ENCODE measurements at places on chromosomes 2 and 18.

- DNase-seq, result no peak
These were observed 10.7 kb downstream of the LPIN1 start for GRCh38 chr2:11757101-11757500.

- DNase-seq, result no peak
These were observed 13.3 kb upstream of the ZEB2 start for GRCh38 chr2:144533221-144533620.

DNA sequence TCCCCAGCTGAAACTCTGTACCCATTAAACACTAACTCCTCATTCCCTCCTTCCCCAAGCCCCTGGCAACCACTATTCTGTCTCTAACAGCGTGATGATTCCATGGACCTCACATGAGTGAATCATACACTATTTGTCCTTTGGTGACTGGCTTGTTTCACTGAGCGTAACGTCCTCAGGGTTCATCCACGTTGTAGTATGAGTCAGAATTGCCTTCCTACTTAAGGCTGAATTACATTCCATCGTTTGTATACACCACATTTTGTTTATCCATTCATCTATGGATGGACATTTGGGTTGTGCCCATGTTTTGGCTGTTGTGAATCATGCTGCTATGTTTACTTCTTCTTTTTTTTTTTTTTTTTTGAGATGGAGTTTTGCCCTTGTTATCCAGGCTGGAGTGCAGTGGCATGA is 19.6 kb upstream of the CABLES1 start:
- DNase-seq, result peak; percentile 100

- peak; percentile 97 for DNase-seq
These were observed 96.2 kb downstream of the CABLES1 start for GRCh38 chr18:23231340-23232021.

- peak; percentile 95 for DNase-seq
These were observed 13.7 kb upstream of the RALB start for GRCh38 chr2:120238728-120239487.

- DNase-seq, result peak; percentile 24
These were observed 1.5 kb downstream of the LBX2 start for GRCh38 chr2:74497777-74498499.

DNA sequence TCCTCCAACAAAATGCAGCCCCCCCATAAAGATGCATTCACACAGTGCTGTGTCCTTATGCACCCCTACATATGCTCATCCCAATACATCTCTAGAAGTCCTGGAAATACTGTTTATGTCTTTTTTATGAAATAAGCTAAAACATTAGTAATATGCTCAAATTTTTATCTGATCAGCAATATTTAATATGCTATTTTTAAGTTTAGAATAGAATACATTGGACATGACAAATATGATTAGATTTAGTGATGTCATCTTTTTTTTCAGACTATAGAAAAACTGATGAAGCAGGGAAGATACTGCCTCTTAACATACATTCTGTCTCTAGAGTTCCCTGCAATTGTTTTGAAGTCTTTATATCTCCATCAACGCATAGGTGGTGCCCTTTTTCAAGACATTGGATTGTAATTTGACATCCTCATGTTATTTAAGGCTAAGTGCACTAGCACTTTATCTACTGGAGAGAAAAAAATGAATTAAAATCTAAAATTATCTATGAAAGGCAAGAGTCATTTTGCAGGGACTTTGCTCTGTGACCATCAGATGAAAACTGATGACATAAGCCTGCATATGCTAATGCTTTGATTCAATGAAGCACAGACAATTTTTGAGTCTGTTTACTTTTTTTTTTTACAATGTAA is 395.3 kb downstream of the LPIN1 start:
- no peak for DNase-seq

DNA sequence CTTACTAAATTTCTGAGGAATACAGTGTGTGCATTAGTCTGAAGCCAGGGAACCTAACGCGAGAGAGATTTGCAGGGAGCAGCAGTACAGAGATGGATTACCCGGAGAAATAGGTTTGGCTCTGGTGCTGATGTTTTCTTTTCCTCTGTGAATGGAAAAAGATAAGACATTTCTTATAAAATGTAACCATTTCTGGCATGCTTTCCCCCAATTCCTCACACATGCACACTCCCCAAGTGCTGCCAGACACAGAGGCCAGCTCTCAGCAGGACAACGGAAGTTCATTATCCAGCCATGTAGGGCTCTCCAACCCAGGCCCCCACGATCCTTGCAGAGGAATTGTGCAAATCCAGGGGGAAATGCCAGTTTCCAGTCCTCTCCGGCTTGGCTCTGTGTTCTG is 224.5 kb upstream of the MGAT5 start:
- no peak for DNase-seq

- DNase-seq, result peak; percentile 3
These were observed 290.7 kb upstream of the SLC14A2 start for GRCh38 chr18:45324495-45325113.

DNA sequence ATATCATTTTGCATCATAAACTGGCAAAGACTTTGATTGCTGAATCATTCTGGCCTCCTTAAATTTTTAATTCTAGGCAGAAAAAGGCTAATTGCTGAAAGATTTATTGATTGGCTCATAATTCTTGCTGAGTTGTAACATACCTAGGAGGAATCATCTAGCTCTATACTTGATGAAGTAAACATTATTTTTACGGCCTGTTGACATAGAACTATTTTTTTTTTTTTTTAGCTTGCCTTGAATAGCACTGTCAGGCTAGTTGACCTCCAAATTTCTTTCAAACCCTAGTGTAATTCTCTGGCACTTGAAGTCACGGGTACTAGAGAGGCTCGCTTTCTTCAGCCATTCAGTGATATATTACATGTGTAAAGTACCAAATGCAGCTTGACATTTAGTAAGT is 2.8 kb downstream of the SERPINB12 start:
- no peak for DNase-seq

DNA sequence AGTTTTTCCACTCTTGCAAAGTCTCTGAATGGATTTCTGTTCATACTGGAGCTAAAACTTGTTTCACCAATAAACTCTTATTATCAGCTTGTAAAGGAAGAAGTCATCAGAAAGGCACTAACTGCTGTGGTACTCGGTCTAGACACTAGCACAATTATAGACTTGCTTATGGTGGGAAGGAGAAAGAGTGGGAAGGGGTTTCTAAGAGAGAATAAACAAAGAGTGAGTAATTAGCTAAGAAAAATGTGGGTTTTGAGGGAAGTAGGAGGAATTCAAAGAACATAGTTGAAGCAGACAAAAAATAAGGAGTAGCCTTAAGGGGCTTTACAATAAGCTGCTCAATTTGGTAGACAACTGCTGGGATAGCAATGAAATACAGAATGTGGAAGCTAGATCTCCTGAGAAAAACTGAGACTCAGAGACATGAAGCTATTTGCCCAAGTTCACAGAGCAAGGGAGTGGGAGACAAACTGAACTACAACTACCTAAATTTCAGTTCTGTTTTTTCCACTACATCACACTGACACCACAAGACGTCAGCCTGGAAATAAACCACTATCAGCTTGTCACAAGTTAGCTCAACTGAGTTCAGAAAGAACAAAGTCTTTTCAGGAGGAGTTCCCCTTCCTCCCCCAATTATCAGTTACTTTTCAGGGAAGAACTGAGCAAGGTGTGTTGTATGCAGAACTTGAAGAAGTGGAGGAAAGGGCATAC is 59.7 kb downstream of the MAP4K3 start:
- no peak for DNase-seq

- no peak for DNase-seq
These were observed 25.2 kb upstream of the GPR55 start for GRCh38 chr2:230949966-230950873.

GRCh38 chr2:231732604-231733003 is 24.3 kb downstream of the PTMA start:
- no peak for DNase-seq

DNA sequence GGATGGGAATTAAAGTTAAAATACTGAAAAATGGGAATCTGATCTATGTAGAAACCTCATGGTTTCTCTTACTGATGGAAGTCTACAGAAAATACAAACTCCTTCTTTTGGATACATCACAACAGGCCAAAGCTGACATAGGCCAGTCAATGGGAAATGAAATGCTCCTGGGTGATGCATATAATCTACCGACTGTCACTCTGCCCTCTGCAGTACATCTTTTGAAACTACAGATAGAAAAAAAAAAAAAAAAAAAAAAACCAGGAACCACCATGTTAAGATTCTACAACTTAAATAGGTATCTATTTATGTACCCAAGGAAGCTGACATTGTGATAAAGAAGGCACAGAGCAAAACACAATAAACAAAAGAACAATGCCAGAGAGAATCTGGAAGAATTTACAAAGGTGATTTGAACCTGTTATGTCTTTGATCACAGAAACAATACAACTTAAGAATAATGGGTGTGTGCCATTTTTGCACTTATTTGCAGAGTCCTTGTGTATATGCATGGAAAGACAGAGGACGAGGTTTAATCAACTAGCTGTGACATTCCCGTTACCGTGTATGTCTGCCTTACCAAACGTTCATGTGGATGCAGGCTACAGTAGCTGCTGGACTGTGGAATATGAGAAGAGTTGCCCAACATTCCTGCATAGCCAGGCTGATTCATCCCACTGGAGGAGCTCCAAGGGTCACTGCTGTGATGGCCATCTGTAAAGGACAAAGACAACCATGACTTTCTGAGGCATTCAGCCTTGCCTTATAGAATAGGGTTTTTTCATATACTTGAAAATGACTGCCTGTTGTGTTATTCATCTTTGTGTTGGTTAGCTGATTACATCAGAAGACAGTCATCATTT is 312.7 kb downstream of the TCF4 start:
- DNase-seq, result peak; percentile 94

DNA sequence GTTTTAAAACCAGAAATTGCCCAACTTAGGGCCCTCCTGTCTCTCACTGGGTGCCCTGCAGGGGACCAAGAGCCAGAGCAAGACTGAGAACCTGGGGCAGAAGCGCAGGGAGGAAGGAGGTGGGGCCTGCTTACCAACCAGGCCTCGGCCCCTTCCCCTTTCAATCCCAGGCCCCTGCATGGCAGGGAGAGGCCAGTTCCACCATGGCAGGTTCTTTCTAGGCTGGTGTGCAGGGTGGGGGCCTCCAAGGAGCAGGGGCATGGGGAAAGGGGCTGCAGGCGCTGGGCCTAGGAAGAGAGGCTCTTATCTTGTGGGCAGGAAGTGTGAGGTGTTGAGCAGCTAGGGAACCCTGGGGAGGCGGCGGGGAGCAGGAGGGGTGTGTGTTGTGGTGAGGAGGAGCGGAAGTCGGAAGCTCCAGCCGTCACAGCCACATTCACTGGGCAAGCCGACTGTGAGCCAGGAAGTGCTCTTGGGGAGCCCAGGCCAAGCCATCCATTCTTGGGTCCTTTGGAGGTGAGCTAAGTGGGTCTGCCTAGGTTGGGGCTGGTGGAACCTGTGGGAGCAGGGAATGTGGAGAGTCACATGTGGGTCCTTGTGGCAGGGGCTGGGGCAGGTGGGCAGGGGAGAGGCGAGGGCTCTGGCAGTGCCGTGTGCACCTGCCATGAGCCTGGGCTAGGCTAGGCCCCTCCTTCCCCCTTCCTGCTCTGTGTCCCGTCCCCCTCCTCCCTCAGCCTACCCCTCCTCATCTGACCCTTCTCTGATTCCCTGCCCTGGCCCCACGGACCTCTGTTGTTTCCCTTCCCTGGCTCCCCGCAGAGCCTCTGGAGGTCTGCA is at the start of gene PSD4:
Gene PSD4, plus strand, starts transcription at position 430 of the 834 bp plus-strand sequence. CDS start 8,486 bp downstream, outside the sequence.
- no peak for DNase-seq

GRCh38 chr2:143680885-143681405 is 551.7 kb downstream of the ARHGAP15 start:
- DNase-seq, result no peak

DNA sequence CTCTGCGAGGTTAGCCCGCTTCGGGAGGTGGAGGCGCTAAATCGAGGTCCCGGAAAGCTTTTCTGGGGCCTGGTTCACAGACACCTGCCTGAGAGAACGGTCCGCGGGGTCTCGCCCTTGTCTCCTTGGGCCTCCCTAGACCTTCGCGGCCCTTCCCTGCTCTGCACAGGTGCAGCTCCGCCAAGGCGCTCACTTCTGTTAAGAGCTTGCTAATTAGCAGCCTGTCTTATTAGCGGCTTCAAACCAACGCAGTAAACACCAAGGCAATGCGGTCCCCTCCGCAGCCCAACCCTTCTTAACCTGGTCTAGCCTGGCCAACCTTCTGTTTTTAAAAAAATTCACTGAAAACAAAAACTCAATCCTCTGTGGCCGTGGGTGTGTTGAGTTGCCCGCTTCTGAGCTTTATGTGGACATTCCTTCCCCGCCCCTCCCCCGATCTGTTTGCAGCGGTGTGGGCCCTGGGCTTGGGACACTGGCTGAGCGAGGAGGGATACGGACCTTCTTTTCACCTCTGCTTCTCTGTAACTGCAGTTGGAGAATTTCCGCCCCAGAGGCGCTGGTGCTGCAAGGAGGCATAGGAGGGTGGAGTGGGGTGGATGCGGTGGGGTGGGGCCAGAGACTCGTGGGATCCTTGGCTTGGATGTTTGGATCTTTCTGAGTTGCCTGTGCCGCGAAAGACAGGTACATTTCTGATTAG is 3.4 kb upstream of the HOXD4 start:
- no peak for DNase-seq

DNA sequence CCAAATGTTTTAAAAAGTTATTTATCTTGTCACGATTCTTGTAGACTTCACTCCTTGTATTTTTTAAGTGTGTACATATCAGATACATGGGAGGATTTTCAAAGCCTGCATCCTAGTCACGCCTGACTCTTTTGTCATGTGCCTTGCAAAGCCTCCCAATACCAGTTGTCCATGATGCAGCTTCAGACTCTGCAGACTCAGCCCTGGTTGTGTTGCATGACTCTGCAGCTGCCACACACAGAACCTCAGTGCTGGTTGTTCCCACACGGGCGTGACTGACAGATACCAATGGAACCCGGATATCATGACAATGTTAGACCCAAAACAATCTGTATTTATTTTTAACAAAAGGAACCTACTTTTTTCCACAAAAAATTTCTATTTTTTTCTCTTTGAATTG is 38.2 kb downstream of the TPO start:
- no peak for DNase-seq

DNA sequence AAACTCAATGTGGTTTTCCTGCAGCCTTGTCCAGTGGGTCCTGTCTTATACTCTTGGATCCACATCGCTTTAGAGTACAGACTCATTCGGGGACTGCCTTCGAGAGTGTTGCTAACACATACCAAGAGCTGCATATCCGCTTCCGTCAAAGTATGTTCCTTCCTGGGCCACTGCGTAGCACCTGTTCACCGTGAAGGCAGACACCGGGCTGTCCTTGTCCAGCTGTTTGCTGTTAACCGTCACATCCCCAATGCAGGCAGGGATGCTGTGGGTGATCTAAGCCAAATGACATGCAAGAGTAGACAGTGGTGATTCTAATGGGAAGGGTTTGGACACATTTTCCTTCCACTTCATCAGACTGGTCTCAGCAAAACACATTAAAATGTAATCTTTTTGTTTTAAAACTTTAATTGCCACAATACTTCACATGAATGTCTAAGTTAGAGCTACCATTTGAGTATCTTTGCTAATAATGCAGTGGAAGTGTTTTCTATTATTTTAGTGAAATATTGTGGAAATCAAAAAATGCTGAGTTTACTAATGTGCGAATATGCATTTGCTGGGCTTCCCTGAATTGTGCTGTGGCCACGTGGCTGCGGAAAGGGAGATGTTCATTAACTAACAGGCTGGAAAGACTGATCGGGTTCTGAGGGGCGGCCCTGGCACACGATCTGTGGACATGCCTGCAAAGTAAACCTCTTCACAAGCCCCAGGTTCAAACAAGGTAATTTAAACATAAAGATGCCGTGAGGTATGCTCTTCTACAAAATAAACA is 169.1 kb downstream of the LAMA1 start:
- no peak for DNase-seq
